SK-MEL-5 (cell line): ENCODE measurements at places on chromosomes 6 and 20. TPM values are rescaled to one million over a fixed set of nuclear protein-coding genes. Genes with fewer than 3 reads are reported as not detected.

DNA sequence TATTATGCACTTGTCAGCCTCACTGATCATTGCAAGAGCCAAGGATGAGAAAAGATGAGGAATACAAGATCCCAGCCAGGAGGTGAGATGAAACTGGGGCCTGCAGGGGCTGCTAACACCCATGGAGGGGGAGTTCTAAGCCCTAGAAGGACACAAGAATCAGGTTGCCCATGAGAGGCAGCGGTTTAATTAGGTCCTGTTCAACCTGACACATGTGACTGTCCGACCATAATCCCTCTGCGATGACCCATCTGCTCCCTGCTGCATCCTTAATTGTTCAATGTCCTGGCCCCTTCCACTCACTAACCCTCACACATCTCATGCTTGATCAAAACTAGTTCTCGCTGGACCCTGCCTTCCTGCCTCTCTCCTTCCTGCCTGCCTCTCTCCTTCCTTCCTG is 52.2 kb upstream of the NNAT start:
- DNase-seq, result no peak

DNA sequence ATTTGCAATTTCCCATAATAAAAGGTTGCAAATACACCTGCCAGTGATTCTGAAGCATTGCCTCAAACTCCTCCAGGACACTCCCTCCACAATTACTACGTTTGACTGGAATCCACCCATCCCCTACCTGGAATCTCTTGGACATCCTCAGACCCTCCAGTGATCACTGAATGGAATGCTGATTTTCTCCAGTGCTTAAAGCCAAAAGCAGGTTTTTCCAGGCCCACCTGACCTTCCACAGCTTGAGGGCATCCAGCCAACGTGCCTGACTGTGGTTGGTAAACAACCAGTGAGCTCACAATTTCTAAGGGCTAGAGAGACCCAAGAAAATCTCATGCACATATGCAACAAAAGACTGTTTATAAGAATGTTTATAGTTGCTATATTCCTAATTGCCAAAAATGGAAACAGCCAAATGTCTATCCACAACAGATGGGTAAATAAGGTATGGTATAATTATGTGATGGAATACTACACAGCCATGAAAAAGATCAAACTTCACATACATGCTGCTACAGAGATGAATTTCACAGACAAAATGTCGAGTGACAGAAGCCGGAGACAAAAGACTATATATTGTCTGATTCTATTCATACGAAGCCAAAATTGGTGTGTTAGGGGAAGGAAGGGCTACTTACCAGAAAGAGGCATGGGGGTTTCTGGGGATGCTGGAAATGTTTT is 147.1 kb upstream of the RREB1 start:
- no peak for DNase-seq

- DNase-seq, result no peak
Observed at GRCh38 chr6:112054555-112055190, 769 bp downstream of the CCN6 start.

DNA sequence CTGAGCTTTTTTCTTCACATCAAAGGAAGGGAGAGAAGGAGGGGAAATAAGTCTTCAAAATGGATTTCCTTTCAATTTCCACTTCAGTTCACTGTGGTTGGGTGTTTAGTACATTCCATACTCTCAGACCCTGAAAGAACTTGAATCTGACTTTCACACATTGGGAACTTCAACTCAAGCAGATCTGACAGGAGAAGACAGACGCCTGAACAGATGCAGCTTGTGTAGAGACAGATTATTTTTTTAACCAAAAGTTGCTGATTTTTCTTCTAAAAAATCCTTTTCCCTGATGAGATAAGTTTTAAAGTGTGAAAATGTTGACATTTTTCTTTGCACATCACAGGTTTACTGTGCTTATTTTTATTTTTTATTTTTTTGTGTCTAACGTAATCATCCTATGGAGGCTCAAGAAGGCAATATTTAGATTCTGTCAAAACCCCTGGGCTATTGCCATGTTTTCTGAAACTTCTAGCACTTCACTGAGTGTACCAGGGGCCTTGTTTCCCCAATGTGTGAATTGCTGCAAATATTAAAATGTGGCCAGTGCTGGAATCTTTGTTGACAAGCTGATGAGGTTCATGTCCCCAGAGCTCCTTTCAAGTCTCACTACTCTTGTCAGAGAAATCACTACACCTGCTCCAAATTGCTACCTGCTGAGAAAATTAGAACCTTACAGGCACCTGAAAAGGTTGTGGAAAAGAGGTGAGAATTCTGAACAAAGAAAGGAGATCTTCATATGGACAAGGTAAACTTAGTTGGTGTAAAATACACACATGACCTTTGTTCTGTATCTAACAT is 214.8 kb upstream of the BTBD3 start:
- no peak for DNase-seq

GRCh38 chr6:45514454-45515230 is 136.9 kb upstream of the SUPT3H start:
- no peak for DNase-seq

GRCh38 chr20:62059920-62060630 is 5.6 kb downstream of the TAF4 start:
- DNase-seq, result no peak

- no peak for DNase-seq
Observed at GRCh38 chr6:215335-216034, 76.8 kb upstream of the DUSP22 start.

- no peak for DNase-seq
Observed at GRCh38 chr6:26439151-26440125, 866 bp upstream of the BTN3A3 start.

DNA sequence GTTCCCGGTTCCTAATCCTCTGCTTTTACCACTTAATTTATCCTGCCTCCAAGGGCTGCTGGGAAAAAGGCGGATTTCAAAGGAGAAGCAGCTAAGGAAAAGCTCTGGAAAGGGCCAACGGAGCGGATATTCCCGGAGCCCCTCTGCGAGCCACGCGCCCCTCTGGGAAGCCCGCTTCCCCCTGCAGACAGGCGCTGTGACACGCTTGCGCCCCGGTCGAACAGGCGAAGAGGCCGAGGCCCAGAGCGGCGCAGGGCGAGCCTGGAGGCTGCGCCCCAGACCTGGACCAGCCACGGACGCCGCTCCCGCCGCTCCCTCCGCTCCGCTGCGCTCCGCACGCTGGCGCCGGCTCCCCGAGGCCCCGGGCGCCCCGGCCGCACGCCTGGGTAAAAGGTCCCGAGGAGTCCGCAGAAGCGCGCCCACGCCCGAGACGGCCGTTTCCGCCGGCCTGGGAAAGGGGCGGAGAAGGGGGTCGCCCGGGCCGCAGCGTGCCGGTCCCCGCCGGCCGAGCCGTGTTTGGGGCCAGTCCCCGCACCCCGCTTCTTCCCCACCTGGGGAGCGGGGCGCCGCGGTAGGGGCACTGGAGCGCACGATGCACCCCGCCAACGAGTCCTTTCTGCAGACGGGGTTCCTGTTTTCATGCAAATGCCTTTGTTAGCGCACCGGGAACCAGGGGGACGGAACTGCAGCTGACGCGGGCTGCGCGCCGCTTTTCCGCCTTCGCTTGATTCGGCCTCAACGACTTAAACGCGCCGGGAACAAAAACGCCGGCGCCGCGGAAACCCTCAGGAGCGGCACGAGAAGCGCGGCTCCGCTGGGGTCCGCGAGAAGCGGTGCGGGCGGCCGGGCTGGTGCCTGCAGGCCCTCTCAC is 91.9 kb upstream of the SIRPA start:
- no peak for DNase-seq

Gene NKX2-2
- total RNA-seq, result 0.13 TPM in 1 of 2 replicates, not detected in the other
